ENCODE measurements at places on chromosomes 1 and 21. TPM values are rescaled to one million over a fixed set of nuclear protein-coding genes. Genes with fewer than 3 reads are reported as not detected.

GRCh38 chr1:22375601-22376000 lies 76.0 kb upstream of the ZBTB40 start:
- DNase-seq = no peak

GJA8 gene
- not detected for total RNA-seq

- DNase-seq = no peak
Measured at GRCh38 chr1:187689129-187689528, 860.4 kb downstream of the PLA2G4A start.

CFHR5 gene
- not detected for total RNA-seq
